CD4-positive, CD25-positive, alpha-beta regulatory T cell (primary cell): ENCODE measurements at places on chromosomes 5 and 9.

- DNase-seq, result no peak
Measured at GRCh38 chr5:138064526-138064925, 19.3 kb upstream of the WNT8A start.

GRCh38 chr9:109190151-109190550, 23.1 kb upstream of the FRRS1L start:
- DNase-seq, result no peak

GRCh38 chr5:118506217-118506852, 482.0 kb downstream of the DTWD2 start:
- no peak for DNase-seq

GRCh38 chr5:139416651-139417050, 12.8 kb upstream of the SPATA24 start:
- DNase-seq, result no peak
